Stimulated activated CD8-positive, alpha-beta memory T cell treated with anti-CD3 and anti-CD28 coated beads, Interleukin-2, amount 100 ng/mL, for 1 hour (primary cell): ENCODE measurements at places on chromosomes 1 and 21.
A peak's percentile ranks its signal among the peaks of the same experiment; 100 is the strongest.

- DNase-seq: no peak
Observed at GRCh38 chr1:101028466-101028865, 2.9 kb upstream of the DPH5 start.

- peak; percentile 80 for DNase-seq
Observed at GRCh38 chr1:70410604-70411359, at the start of gene CTH. Gene CTH, plus strand, starts transcription at chr1:70411268. Its CDS starts 148 bp downstream, at chr1:70411416.

DNA sequence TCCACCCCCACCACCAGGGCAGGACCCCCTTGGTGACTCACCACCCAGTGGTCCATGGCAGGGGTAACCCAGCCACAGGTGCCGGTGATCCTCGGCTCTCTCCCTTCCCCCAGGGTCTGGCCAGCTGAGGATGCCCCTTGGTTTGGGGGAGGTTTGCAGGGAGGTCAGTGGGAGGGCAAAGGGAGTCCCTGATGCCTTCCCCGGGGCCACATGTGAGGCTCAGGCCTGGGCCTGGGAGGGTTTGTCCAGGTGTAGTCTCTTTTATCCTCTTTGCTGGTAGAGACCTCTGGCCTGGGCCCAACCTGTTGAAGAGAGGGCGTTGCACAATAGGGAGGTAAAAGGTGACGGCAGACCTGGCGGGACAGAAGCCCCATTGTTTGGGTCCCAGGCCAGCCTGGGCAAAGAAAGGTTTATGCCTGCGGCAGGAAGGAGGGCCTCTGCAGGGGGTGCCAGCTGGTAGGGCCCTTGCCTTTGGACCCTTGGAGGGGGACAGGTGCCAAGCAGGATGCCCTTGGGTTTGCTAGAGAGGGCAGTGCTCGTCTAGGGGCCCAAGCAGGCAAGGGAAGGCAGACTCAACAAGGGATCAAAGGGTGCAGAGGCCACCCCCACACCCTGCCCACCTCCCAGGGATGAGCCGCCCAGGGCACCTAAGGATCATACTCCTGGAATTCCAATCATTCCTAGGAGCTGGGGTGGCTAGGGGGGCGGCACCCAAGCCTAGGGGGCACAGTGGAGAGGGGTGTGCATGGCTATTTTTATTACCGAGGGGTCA lies 760 bp upstream of the TINAGL1 start:
- no peak for DNase-seq

DNA sequence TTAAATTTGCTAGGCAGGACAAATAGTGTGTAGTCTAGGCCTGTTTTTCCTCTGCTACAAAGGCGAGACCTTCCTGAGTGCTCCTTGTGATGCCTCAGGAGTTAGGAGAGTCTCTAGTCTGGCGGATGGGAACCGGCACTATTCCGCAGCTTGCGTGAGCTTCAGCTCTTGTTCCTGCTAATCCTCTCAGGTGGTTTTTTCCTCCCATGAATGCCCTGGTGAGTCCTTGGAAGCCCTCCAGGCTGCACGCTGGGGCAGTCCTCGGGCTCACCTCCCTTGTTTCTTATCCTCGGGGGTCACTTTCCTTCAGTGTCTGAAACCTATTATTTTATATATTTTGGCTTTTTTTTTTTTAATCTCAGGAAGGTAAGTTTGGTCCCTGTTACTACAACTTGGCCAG lies 28.2 kb downstream of the UTS2 start:
- no peak for DNase-seq

DNA sequence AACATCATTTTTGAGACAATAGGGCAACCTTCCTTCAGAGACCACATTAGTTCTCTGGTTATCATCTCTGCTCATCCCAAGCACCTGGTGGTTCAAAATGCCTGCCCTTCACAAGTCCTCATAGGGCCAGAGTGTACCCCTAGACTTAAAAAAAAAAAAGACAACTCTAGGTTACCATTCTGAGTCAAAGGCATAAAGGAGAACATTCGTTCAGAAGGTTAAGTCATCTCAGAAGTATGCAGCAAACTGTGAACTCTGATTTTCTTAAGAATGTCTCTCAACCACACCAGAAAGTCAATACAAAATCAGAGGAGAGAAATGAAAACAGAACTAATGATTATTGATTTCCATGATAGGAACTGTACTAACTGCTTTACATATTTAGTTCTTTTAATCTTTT lies 9.2 kb upstream of the BEND5 start:
- no peak for DNase-seq

DNA sequence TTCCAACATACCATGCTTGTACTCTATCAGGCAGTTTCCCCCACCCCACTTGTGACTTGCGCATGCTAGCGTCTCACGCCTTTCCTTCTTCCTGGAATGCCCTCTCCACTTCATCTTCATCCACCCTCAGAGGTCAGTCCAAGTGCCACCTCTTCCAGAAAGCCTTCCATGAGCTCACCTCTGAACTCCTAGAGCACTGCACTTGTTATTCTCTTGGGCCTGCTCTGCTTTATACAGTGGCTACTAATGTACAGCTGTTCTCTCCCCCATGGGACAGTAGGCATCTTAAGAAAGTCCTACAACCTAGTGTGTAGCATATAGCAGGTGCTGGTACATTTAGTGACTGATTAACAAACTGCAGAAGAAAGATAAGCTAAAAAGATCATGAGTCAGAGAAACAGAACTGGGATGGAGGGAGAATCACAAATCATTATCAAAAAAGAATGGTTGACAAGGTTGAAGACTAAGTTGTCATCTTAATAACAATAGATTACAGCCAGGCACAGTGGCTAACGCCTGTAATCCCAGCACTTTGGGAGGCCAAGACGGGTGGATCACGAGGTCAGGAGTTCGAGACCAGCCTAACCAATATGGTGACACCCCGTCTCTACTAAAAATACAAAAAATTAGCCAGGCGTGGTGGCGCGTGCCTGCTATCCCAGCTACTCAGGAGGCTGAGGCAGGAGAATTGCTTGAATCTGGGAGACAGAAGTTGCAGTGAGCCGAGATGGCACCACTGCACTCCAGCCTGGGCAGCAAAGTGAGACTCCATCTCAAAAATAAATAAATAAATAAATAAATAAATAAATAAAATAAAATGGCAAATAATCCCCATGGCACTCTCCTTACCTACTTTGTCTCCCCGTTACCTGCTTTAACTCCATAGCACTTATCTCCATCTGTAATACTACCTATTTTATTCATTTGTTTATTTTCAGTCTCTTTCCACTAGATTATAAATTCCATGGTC lies 16.3 kb upstream of the TSPAN1 start:
- no peak for DNase-seq

GRCh38 chr1:160623862-160624261 lies 23.0 kb downstream of the SLAMF1 start:
- no peak for DNase-seq

DNA sequence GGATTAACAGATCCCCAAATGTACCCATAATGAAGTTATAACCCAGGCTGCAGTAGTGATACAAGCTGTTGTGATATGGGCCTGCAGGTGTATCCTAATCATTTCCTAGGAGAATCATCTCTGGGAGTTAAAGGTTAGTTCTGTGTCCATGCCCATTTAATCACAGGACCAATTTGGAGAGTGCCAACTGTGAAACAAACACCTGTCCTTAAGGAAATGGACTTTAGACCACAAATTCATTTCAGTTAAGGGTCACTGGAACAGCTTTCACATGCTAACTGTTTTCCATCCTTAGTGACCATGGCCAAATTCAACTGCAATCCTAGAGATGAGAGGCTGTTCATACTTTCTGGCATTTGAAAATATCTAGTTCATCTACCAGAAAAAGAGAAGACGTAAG lies 160.9 kb downstream of the GPATCH2 start:
- DNase-seq: no peak

DNA sequence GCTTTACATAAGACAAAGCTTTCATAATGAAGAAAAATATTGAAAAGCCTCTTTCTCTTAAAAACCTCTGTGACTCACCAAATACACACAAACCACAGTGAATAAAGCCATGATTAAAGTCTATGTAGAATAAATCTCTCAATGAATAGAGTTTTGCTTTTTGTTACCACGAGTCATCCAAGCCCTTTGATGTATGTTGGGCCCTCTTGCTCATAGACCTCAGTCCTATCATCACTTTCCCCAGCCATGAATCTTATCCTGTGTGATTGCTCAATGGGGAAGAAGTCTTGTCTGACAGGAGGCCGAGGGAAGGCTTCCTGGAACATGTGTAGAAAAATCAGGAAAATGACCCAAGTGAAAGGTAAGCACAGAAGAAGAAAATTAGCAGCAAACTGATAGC lies 60.8 kb downstream of the NGF start:
- DNase-seq: no peak

- no peak for DNase-seq
Observed at GRCh38 chr1:175169286-175170018, 23.1 kb downstream of the KIAA0040 start.

DNA sequence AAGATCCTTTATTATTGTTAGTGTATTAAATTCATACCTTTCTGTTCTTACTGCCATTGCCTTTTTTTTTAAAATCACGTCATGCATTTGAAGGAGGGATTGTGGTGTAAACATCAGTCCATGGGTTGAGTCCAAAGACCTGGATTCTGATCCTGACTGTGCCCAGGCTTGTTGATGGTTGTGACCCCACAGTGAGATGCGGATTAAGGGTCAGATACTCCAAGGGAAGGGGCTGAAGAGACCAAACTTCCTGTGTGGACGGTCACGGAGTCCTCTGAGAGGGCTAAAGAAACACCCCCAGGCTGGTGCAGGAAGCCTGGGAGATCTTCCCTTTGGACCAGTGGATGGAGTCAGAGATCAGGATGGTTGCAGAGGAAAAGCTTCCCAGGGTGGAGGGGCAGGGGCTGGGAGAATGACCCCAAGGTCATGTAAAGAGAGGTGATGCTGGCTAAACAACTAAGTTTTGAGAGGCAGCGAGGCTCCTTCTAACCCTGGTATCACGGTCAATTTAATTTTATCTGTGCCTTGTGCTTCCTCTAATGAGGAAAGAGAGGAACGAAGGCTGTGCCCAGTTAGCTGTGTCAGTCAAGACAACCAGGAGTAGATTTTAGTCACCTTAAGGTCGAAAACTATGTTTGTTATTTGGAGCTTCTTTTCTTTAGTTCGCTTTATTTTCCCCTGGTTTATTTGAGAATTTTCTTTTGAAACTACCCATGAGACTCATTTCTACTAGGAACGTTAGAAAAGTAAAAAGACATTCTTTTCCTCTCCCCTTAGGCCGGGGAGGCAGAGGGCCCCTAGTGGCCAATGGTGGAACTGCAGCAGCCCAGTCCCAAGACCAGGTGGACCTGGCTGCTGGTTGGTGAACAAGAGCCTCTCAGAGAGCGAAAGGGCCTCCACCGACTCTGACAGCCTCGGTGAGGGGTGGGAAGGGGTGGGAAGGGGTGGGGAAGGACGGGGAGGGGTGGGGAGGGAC lies 8.7 kb upstream of the GPR161 start:
- DNase-seq: peak; percentile 71

GRCh38 chr21:45856442-45856841 lies 125.1 kb upstream of the COL6A1 start:
- no peak for DNase-seq

DNA sequence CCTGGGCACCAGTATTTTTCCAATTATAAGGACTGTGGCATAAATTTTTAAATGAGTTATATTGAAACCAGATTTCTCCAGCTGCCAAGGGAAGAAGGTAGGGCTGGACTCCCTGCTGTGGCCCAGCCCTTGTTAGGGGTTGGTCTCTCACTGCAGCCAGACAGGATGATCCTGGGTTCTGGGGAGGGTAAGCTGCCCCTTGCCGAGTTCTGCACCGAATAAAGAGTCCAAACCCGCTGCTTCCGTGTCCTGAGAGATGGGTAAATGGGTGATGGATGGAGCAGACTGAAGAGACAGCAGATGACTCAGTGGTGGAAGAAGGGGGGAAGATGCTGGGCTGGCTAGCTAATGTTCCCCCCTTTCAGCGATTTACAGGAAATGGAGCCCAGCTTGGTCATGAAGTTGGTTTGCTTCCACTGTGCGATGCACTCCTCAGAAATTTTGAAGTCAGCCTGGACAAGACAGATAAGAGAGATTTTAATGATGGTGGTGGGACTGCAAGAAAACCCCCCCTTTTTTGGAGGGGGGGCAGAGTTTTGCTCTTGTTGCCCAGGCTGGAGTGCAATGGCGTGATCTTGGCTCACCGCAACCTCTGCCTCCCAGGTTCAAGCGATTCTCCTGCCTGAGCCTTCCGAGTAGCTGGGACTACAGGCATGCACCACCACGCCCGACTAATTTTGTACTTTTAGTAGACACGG lies 41.4 kb downstream of the YARS1 start:
- DNase-seq: no peak

DNA sequence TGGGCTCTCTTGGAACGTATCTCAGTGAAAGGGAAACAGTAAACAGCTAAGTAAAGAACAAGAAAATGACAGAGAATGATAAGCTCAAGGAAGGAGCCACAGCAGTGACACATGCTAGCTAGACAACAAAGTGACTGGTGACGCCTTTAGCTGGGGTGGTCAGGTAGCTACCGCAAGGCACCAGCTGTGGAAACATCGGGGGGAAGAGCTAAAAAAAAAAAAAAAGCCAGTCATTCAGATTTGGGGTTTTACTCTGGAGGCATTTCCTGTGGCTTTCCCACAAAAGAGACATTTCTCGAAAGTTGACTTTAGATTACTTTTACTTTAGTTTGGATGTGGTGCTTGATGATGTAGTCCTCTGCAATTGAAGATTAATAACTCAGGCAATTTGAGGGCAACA lies 2.1 kb downstream of the FHAD1 start:
- no peak for DNase-seq

- DNase-seq: no peak
Observed at GRCh38 chr1:95578462-95578861, 344.5 kb downstream of the RWDD3 start.

DNA sequence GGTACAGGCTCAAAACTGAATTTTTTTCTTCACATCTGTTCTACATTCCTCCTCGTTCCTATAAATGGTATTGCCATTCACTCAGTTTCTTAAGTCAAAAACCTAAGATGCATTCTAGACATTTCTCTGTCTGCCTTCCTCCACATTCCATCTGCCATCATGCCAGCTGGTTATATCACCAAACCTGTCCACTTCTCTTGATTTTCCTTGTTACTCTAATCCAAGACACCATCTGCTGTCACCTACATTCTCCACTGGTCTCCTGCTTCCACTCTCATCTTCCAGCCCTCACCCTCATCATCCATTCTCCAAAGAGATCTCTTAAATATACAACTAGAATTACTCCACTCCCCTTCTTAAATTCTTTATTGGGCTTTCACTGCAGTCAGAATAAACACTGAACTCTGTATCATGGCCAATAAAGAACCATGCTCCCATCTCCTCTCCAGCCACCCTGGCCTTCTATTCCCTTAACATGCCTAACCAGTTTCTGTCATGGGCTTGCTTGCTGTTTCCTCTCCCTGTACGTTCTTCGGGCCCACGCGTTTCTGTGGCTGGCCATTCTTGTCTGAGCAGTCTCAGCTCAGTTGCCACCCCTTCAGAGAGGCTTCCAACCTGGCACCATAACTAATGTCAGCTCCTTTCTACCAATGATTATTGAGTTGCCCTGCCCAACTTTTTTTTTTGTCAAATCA lies 278.3 kb downstream of the ST6GALNAC3 start:
- DNase-seq: no peak

GRCh38 chr1:154306151-154306550 lies 14.7 kb upstream of the AQP10 start:
- no peak for DNase-seq

DNA sequence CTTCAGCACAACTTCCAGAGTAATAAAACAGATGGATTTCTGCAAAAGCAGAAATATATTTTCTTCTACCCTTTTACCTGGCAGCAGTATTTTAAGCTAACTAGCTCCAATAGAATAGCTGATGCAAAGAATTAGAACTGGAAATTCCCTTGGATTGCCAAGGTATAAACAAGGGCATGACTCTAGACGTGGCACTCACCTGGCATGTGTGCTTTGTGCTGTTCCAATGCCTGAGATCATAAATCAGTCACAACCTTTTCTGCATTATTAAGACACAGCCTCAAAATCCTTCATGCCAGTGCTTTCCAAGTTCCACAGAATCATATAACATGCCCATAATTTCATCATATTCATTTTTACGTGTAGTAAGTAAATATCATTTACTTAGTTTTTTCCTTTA lies 1048.7 kb downstream of the ADGRL2 start:
- DNase-seq: no peak
